Sigmoid colon (tissue), 7 donors: ENCODE measurements at places on chromosomes 12 and 14. TPM values are rescaled to one million over a fixed set of nuclear protein-coding genes. Genes with fewer than 3 reads are reported as not detected.

GRCh38 chr14:52790756-52791222 lies 618 bp downstream of the GNPNAT1 start:
- no peaks in the 10 kb centered on the region for H3K27me3 ChIP-seq
- H3K27ac ChIP-seq, result peak overlapping the region; percentile 91
- peak overlapping the region; percentile 66 for H3K4me3 ChIP-seq
- DNase-seq, result no peak
- H3K4me1 ChIP-seq, result peaks cover 28% of the 10 kb centered on the region

DNA sequence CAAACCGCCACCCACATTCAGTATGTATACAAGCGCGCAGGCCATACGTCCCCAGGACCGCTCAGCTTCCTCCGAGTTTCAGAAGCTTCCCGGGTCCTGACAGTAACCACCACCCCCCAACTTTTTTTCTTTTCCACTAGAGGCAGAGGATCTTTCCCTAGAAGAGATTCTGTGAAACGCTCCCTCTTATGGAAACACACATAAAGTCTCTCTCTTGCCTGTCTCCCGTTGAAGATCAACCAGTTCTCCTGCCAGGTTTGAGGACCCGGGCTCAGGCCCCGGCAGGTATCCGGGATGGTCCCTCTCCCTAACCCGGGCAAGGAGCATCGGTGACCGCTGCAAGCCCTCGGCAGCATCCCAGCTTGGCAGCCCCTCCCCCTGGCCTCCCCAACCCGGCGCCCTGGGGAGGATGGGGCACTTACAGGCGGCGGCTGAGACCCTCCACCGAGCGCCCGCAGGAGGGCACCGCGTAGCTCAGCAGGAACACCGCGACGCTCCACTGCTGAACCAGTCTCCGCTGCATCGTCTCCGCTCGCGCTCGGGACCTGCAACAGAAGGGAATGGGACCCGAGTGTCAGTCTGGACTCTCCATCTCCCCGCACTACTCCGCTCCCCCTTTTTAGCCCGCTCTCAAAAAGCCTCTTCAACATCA lies 3.4 kb downstream of the PTHLH start:
- peak overlapping the region; percentile 69 for H3K27ac ChIP-seq
- H3K4me3 ChIP-seq, result peak overlapping the region; percentile 59
- peaks cover 28% of the 10 kb centered on the region for H3K27me3 ChIP-seq
- H3K36me3 ChIP-seq, result no peaks in the 10 kb centered on the region
- H3K4me1 ChIP-seq, result no peaks in the 10 kb centered on the region

GRCh38 chr12:12734054-12734453 lies 16.9 kb downstream of the CDKN1B start:
- H3K4me1 ChIP-seq, result peaks cover 14% of the 10 kb centered on the region
- H3K4me3 ChIP-seq, result no peak overlapping the region
- DNase-seq, result no peak
- H3K36me3 ChIP-seq, result no peaks in the 10 kb centered on the region
- peak overlapping the region; percentile 29 for H3K27ac ChIP-seq

DNA sequence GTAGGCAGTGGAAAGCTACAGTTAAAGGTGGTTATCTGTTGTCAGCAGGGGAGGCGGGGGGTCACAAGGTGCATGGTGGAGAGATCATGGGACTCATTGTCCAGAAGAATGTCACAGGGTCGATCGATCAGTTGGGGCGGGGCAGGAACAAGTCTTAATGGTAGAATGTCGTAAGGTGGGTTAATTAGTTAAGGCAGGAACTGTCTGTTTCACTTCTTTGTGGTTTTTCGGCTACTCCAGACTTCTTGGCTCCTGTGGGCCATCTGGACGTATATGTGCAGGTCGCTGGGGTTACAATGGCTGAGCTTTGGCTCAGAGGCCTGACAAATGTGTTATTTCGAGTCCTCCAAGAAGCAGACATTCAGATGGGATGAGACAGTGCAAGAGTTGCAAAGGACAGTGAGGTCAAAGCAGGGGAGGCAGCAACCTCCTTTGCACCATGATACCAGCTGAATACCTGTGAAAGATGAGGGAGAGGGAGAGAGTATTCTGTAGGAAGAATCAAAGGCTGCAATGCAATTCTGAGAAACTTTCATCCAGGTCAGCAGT lies 246.9 kb upstream of the TMEM132C start:
- H3K4me3 ChIP-seq, result no peak overlapping the region
- no peaks in the 10 kb centered on the region for H3K4me1 ChIP-seq
- no peaks in the 10 kb centered on the region for H3K27me3 ChIP-seq
- no peak overlapping the region for H3K27ac ChIP-seq
- H3K36me3 ChIP-seq, result no peaks in the 10 kb centered on the region
- DNase-seq, result no peak

DNA sequence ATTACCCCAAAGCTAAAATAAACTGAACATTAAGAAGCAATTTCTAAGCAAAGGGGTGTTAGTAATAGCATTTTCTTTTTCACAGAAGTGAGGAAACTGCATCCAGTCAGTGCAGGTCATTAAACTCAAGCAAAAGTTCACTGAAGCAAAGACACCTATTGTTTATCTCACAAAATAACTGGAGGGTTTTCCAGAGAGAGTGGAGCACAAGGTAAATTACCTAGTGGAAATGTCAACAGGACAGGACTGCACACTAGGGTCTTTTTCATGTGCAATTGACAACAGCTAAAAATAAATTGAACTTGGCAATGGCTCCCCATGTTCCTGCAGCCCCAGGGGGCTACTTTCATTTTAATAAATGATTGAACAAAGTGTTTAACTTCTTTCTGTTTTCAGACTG lies 742.0 kb downstream of the GALC start:
- H3K4me3 ChIP-seq, result no peak overlapping the region
- no peaks in the 10 kb centered on the region for H3K27me3 ChIP-seq
- no peak overlapping the region for H3K27ac ChIP-seq
- no peaks in the 10 kb centered on the region for H3K36me3 ChIP-seq
- no peaks in the 10 kb centered on the region for H3K4me1 ChIP-seq
- no peak for DNase-seq

SOAT2 gene
- 0.55 TPM for total RNA-seq
